ENCODE measurements at places on chromosomes 7 and 10. TPM values are rescaled to one million over a fixed set of nuclear protein-coding genes. Genes with fewer than 3 reads are reported as not detected.

- DNase-seq: no peak
Measured at GRCh38 chr7:12731214-12731656, 43.8 kb downstream of the ARL4A start.

DNA sequence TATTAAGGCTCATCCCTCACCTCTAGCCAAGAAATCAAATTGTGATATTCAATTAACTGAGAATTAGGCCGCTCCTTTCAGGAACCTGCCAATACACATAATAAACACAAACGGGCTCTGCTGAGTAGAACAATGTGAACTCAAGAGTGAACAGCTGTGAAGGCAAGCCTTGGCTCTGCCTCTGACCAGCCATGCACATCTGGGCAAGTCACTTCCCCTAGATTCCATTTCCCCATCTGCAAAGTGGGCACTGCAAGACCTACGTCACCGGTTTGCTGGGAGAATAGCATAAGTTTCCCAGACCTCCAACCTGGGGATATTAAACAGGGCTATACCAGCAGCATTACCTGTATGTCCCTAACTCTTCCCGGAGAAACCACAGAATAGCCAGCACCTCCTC, 355.2 kb downstream of the TNS3 start:
- DNase-seq: no peak

DNA sequence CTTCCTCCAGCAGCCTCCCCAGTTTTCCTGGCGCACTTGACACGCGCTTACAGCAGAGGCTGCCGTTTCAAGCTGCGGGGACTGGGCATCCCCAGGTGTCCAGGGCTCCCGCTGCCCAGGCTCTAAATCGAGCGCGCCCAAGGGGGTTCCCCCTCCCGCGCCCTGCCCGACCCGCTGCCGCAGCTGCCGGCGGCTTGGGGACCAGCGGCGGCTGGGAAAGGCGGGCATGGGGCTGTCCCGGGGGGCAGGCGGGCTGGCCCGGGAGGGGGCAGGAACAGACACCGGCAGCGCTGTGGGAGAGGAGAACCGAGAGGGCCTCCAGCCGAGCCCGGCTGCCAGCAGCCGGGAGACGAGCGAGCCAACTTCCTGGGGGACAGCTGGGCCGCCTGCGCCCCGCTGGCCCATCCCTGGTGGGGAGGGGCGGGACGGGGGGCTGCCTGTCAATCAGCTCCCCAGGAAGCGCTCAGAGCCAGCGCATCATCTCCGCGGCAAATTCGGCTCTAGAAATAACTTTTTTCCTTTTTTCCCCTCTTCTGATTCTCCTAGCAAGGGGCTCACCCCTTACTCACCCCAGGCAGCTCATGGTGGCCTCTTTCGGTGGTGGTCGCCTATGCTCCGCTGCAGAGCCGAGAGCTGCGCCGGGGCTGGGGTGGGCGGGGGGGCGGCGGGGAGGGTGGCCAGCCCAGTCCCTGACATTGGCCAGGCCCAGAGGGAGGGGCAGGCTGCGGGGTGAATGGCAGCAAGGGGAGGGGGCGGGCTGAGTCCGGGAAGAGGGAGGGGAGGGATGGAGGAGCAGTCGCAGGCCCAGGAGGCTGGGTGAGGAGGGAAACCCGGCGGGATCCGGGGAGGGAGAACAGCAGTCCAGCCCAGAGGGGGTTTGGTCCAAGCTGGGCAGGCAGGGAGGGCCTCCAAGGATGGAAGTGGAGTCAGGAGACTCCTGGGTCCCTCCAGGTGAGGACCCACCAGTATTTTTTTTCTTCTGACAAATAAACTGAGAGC, 14.7 kb downstream of the GRID2IP start:
- no peak for DNase-seq

DNA sequence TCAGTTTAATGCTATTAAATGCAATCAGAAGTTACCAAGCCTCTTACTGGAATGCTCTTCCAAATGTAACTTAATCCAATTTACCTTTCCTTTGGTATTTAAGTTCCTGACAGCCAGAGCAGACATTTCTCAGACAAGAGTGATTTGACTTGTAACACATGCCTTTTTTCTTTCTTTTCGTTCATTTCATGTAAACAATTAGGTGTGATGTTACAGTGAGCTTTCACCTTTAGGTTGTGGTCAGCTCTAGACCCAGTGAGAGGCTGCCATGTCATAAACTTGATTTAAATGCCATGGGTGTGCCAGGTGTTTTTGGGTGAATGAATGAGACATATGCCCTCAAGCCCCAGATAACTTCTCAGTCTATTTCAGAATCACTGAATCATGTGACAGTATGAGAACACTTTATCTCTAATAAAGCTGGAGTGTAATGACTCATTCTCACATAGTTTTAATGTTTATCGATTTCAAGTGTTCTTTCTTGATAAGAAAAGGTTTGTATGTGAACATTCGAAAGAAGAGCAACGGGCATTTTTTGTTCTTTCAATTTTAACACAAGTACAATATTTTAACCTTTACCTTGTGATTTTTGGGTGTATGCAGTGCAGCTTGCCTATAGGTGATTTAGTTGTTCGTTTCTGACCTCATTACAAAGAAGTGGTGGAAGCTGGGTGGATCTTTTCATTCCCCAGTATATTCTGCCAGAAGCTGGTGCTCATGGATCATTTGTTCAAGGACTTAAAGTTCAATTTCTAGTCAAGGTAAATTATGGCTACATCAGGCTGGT, 61.5 kb downstream of the CHN2 start:
- no peak for DNase-seq

DNA sequence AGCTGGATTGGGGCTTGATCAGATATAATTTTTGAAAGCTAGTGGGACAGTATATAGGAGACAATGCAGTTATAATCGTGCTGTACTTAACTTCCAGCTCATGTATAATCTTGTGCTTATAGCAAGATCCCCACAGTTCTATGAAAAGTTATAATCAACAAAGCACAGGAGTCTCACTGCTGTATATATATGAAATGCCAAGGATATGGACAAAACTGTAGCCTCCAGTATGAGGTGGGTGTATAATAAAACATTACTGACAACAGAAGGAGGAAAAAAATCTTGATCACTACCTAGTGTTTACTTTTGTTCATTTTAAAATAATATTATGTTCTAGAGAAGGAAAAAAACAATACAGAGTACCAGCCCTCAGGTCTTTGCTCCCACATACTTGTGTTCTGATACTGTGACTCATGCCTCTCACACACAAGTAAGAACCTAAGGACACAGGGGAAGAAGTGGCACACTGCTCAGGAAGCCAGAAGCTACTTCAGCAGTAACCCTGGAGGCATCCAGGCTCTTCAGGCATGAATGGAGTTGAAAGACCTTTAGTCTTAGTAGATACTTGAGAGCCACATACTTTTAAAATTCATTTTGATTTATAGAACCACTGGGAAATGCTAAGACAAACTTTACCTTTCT, 265.7 kb upstream of the IMMP2L start:
- no peak for DNase-seq

- no peak for DNase-seq
Measured at GRCh38 chr10:128664729-128665128, 538.5 kb upstream of the MKI67 start.

DNA sequence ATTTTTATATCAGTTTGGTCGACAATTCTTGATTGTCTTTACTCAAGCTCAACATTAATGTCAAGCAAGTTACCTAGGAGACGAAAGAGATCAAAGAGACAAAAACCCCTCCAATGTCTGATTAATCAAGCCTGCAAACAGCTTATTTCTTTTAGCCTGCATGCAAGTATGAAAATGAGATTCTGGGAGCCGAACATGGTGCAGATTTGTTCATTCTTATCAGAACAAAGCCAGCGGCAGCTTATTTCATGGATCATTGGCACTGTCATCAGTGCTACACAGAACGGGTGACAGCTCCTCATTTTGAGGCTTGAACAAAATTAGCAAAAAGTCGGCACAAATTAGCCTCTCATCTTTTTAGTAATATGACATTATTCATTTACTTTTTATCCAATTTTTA, 26.5 kb downstream of the FAM204A start:
- no peak for DNase-seq

CASP7 gene
- total RNA-seq: 24.3 TPM

CPVL gene
- total RNA-seq: 11.4 TPM
